ENCODE measurements at places on chromosomes 1 and 21. TPM values are rescaled to one million over a fixed set of nuclear protein-coding genes. Genes with fewer than 3 reads are reported as not detected.

DNA sequence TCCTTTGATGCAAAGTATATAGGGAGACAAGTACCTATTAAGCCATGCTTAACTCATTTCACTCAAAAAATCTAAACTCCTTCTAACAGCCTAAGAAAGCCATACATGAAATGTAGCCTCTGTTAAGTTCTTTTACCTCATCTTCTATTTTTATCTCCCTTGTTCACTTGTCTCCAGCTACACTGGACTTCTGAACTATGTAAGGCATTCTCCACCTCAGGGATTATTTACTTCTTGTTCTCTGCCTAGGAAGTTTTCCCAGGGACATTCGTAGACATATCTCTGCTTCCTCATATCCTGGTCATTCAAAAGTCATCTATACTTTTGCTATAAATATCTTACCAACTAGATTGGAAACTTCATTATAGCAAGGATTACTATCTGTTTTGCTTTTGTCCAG, 96.9 kb downstream of the COP1 start:
- DNase-seq = no peak

DNA sequence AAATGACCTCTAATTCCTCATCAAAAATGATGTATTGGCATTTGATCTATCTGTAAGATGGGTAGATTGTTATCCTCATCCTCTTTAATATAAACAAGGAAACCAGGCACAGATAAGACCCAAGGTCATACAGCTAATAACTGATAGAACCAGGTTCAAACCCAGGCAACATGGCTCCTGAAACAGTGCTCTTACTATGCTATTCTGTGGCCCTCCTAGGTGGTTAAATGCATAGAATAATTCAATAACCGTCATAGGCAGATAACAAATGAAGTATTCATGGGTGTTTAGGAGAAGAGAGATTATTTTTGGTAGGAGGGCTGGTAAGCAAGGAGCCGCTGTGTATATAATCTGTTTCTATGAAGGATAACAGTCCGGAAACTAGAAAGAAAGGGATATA, 46.4 kb downstream of the DHX9 start:
- DNase-seq = no peak

DNA sequence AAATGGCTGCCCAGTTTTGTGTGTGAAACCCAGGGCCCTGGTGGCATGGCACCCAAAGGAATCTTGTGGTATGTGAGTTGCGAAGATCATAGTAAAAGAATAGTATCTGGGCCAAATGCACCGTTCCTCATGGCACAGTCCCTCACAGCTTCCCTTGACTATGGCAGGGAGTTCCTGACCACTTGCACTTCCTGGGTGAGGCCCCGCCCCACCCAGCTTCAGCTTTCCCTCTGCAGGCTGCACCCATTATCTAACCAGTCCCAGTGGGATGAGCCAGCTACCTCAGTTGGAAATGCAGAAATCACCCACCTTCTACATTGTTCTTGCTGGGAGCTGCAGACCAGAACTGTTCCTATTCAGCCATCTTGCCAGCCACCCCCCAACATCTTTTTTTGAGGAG, 63.0 kb downstream of the SLC5A9 start:
- no peak for DNase-seq

GRCh38 chr21:41255190-41255589, 61.4 kb upstream of the FAM3B start:
- no peak for DNase-seq

DNA sequence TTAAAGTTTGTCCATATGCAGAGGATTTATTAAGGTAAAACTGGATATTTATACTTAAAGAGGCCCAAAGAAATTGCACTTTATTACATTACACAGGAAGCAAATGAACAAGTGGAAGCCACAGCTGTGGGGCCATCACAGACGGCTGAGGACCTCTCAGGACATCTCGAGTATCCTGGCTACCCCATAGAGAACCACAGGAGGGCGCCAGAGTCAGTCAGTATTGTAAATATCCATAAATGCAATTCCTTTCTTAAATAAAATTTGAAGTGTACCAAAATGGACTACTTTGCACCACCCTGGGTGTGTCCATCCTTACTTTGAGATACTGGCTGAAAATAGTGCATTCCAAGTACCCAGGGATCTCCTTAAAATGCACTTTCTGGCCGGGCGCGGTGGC, 257.2 kb downstream of the MRPL39 start:
- no peak for DNase-seq

- DNase-seq = no peak
These were observed 837 bp downstream of the STXBP3 start for GRCh38 chr1:108747171-108747850.

- no peak for DNase-seq
These were observed at the start of gene GIPC2 for GRCh38 chr1:78045926-78046778. GIPC2 (plus strand) TSS chr1:78045966; CDS start chr1:78046095, 129 bp downstream.

- DNase-seq = no peak
These were observed 498.9 kb downstream of the TTLL7 start for GRCh38 chr1:83499998-83500397.

DNA sequence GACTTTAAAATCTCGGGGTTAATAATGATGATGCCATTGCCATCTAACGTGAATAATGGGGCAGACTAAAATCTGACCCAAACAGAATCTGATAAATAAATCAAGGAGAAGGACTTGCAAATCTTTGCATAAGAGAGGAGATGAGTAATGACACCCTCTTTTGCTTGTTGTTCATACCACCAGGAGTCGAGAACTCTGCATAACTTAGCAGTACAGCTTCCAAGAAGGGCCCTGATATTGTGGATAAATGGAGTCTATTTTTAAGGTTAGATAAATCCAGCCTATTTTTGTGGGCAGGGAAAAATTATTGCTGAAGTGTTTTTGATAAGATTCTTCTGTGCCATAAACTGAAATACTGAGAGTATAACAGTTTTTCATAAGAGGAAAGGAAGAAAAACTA, 17.3 kb downstream of the RYR2 start:
- no peak for DNase-seq

DNA sequence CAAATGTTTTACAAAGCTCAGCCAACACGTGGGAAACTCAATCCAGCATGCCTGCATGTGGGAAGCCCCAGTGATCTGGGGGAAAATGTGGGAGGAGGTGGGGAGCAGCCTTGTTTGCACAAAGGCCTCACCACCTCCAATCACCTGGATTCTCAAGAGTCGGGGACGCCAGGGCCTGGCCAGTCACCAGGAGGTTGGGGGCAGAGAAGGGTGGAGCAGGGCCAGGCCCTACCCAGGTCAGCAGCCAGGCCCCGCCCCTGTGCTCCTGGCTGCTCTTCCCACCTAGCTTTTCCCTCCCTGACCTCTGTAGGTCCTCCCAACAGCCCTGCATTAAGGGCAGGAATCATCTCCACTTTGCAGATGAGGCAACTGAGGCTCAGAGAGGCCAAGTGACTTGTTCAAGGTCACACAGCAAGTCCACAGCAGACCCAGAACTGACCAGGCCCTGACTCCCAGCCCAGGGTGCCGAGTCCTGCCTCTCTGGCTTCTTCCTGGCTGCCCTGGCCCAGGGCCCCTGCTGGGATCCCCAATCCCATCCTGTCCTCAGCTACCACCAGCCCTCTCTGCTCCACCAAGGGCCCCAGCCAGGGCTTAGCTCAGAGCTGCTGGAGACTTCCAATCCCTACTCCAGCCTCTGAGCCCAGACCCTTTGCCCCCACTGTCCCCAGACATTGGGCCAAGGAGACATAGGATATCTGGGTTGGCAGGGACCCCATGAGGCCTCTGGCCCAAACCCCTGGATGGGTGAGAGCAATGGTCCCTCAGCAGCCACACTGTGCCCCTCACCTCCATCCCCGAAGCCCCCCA, 508.6 kb downstream of the PTPRU start:
- DNase-seq = no peak

DNA sequence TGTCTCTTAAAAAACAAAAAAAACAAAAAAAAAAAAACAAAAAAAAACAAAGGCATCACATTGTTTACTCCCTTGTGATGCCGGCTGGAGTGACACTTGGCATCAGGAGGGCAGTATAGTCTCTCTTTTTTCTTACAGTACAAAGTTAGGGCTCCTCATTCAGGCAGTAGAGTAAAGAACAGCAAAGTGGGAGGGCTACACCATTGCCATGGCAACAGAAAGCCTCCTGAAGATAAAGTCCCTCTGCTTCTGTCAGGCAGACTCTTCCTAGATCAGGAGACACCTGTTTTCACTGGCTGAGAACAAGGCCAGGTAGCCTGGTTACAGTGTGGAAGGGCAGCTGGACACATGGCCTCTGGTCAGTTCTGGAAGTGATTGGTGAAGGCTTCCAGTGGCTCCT, 41.3 kb upstream of the RAB3GAP2 start:
- DNase-seq = no peak

DNA sequence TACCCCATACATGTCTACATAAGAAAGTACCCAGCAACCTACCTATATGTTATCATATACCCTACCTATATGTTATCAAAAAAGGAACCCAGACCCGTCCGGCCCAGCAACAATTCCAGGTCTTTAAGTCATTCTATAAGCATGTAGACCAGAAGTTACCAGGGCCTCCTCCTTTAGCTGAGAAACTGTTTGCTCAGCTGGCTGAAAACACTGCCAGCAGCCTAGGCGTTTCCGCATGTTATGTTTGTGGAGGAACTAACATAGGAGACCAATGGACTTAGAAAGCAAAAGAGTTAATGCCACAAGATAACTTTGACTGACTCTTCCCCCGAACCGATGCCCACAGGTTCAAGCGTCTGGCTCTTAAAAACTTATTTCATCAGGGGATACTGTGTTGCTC, 7.1 kb upstream of the ZNF678 start:
- DNase-seq = no peak

DNA sequence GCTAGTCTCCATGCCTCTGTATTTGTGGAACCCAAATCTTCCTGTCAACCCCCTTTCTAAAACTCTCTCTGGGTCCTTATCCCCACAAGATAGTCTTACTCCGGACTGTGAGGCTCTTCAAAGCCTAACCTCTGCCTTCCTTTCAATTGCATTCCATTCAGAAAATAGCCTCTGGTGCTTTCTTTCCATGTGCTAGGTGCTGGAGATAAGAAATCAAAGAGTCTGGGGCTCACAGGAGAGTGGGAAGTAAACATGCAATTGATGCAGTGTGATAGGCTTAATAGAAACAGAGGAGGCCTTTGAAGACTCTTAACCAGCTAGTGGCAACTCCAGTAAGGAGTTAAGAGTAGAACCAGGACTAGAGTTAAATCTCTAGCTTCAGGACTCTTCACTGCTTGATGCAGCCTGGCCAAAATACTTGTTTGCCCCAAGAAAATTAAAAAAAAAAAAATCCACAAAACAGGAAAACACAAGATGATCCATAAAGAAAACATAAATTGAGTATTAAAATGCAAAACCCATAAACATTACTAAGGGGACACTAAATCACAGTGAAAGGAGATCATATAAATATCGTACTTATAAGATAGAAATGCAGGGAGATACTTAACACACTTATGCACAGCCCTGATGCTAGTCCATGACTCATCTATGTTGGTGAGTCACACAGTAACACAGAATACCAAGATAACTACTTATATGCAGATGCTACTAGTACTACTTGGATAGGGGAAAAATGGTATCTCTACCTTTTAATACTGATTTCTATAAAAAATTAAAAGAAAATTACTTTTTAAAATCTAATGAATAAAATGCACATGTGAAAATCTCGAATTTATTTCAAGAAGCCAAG, 341.5 kb downstream of the KCNH1 start:
- DNase-seq = no peak

DNA sequence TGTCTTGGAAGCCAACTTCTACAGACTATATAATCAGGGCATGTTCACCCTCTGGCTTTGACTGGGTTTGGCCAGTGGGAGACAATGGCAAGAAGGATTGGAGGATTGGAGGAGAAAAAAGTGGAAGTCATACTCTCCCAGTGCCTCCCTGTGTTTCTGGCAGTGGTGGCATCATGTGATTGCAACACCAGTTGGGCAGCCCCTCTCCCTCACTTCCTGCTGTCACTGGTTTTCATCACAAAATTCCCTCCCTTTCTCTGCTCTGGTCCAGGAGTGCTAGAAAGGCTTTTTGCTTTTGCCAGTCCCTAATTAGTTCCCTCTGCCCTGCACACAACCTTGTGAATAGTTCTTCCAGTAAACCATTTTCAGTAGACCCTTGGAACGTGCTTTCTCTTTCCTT, 3.7 kb upstream of the QSOX1 start:
- no peak for DNase-seq

Gene PGBD5
- total RNA-seq = 5.4 TPM

Gene PLD5
- not detected for total RNA-seq

Gene BRDT
- not detected for total RNA-seq

Gene ACTL8
- not detected for total RNA-seq

Gene GABRD
- not detected for total RNA-seq

Measured in chondrocyte (in vitro differentiated cells).